Activated CD4-positive, alpha-beta T cell treated with anti-CD3 and anti-CD28 coated beads, Interleukin-2, amount 50 U/mL, for 48 hours (primary cell): ENCODE measurements at places on chromosomes 16 and 17.

GRCh38 chr17:81794509-81794908 is 9.4 kb upstream of the GCGR start:
- no peak for DNase-seq

- DNase-seq: peak; percentile 81
Measured at GRCh38 chr16:29816694-29817441, 916 bp downstream of the PAGR1 start.

DNA sequence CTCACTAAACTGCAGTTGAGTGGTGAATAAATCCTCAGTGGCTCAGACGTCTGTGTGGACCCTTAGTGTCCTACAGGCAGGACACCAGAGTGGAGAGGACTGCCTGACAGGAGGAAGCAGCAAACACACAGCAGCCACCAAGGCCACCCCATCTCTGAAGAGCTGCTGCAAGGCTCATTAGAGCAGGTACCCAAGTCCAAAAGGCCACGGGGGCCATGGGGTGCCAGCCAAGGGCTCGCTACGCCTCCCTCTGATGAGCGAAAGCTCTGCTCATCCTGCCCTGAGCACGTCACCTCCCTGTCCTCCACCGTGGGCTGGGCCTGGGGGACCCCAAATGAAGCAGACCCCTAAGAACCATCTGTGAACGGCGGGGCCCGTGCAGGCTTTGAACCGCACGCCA is 70.1 kb upstream of the DOC2B start:
- DNase-seq: no peak

DNA sequence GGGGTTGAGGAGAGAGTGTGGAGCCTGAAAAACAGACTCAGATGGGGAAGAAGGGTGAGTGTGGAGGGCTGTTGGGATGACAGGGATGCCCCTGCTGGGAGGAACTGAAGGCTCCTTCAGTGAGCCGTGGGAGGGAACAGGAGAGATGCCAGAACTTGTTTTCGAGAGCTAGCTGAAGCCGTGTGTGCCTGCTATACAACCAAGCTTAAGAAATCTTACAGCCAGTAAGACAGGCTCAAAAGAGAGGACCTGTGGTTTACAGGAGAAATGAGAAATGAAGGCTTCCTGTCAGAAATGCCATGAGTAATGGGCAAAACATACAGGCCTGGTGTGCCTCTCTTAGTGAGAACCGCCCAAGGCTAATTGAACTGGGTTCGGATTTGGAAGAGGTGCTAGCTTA is 99.6 kb downstream of the SPACA3 start:
- no peak for DNase-seq

- DNase-seq: no peak
Measured at GRCh38 chr16:81635063-81635937, 143.8 kb upstream of the PLCG2 start.

GRCh38 chr16:22358000-22358399 is 16.4 kb downstream of the CDR2 start:
- DNase-seq: no peak
